ENCODE measurements at places on chromosomes 7 and 10.

- peak; percentile 58 for DNase-seq
Observed at GRCh38 chr10:4670737-4671136, 155.3 kb upstream of the AKR1E2 start.

DNA sequence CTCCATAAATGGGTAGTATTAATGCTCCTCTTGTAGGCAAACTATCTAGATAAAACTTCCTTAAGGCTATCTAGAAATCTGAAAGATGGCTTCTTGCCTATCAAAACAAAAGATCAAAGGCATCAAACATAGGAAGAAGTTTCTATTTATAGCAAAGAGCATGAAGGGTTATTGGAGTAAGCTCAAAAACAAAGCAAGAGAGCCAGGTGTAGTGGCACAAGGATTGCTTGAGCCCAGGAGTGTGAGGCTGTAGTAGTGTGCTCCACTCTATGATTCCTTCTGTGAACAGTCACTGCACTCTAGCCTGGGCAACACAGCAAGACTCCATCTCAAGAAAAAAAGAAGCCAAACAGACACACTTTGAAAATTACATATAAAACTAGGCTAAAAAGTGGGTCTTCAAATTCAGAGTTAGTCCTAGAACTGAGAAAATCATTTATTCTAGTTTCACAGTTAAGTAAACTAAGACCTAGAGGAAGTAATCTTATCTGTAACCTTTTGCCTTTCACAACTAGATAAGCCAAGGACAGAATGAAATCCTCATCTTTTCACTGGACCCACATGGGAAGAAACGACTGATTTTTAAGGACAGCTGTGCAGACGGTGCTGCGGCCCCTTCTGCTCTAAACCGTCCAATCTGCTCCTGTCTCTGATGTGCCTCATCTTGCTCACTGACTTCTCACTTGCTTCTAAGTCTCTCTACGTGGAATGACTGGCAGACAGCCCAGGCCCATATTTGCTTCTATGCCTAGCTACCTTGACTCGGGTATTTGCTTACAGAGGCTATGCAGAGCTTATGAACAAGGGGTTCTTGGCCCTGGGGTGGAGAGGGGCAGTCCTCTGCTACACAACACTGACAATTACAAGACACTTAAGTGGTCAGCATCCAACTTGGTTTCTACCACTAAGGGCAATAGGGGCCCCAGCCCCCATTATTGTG is 50.0 kb downstream of the ESYT2 start:
- no peak for DNase-seq

GRCh38 chr7:92797693-92798092 is 38.7 kb downstream of the CDK6 start:
- peak; percentile 32 for DNase-seq

DNA sequence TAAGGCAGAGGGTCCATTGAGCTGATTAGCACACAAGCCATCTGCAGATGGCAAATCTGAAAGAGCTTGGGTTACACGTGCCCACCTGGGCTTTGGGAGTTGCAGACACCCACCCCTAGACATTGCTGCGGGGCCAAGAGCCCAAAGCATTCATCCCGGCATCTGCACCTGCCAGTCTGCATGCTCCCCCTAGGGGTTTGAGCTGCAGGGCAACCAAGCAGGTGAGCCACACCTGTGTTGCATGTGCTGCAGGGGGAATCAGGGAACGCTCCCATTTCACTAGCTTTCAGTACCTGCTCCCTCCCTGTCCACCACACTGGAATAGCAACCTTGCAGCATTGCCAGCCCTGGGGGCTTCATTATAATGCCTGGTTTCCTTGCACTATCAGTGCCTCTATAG is 21.1 kb downstream of the C7orf33 start:
- no peak for DNase-seq

Measured in fibroblast of mammary gland (primary cell).